ENCODE measurements at places on chromosomes 12 and 14.

DNA sequence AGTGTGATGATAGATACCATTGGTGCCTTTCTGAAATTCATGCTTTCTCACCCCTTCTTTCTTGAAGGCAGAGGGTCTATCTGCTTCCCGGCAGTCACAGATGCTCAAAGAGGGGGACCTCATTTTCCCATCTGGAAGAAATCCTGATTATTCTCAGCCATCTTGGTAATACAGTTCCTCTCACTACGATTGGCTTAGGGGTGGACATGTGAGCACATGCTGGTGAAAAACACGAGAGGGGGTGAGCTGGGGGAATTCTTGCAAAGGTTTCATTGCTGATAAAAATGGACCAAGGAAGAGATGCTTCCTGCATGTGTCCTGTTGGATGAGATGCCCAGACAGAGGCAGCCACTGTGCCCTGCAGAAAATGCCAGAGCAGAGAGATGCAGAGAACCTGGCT lies 13.8 kb upstream of the SCARB1 start:
- DNase-seq = no peak

DNA sequence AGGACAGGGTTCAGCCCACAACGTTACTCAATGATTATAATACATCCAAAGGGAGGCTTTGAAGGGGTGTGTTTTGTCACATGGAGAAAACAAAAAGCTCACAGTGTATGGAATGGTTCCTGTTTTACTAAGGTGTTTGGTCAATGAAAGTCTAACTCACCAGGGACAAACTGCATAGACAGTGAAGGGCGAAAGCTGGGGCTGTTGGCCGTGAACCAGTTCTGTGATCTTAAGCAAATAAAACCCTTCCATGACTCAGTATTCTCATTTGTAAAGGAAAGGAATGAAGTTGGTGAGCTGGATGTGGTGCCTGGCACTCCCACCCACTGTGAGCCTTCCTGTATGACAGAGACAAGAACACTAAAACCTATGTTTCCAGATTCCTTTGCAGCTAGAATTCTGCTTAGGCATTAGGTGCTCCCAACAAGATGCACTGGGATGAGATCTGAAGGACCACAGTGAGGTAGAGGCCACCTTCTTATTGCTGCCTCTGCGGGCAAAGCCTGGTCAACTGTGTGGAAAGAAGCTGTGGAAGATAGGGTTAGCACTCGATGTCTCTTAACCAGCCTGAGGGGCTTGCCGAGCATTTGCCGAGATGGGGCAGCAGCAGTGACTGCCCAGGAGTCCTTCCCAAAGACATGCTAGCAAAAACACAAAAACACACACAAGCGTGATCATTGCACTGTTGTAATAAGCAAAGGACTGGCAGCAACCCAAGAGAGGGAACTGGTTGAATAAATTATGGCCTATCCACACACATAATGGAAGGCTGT lies 48.5 kb downstream of the VCPKMT start:
- DNase-seq = peak; percentile 19

GRCh38 chr12:53425515-53426150 lies 2.0 kb downstream of the AMHR2 start:
- no peak for DNase-seq

DNA sequence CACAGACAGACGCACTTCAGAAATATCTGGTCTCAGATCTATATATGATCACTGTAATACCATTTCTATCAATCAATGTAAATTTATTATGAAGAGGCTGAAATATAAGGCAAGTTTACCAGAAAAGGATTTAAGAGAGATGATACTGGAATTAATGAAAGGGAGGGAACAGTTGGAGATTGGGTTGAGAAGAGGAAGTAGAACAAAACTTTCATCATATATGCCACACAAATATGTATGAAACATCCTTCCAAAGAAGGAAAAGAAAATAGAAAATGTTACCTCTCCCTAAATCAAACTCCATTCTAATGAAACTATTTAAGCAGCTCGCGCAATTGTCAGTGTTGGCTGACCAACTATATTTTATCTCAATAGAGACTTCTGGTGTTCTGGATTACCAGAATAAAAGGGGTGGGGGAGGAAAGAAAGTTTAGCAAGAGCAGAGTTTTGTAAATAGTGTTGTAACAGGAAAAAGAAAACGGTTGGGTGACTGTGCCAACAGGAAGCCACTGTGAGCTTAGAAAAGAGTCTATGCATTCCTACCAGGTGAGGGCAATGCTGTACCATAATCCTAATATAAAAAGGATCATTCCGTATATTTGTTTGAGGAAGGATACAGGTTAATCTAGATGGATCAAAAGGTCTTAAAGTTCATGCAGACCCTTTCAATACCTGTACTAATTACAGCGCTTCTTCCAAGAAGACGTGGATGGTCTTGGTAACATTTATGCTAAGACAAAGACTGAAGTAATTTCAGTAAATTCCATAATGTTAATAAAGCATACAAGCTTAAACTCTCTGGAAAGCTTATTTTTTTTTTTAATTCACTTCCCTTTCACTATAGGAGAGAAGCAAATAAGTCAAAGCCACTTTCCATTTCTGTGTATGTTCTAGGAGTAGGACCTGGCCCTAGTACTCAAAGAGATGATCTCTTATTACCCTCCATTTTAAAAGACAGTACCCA lies 14.5 kb upstream of the LLPH start:
- DNase-seq = peak; percentile 64

- DNase-seq = no peak
Observed at GRCh38 chr14:96103560-96104460, 64.6 kb downstream of the C14orf132 start.

GRCh38 chr14:101665478-101666078 lies 95.9 kb upstream of the PPP2R5C start:
- peak; percentile 40 for DNase-seq

DNA sequence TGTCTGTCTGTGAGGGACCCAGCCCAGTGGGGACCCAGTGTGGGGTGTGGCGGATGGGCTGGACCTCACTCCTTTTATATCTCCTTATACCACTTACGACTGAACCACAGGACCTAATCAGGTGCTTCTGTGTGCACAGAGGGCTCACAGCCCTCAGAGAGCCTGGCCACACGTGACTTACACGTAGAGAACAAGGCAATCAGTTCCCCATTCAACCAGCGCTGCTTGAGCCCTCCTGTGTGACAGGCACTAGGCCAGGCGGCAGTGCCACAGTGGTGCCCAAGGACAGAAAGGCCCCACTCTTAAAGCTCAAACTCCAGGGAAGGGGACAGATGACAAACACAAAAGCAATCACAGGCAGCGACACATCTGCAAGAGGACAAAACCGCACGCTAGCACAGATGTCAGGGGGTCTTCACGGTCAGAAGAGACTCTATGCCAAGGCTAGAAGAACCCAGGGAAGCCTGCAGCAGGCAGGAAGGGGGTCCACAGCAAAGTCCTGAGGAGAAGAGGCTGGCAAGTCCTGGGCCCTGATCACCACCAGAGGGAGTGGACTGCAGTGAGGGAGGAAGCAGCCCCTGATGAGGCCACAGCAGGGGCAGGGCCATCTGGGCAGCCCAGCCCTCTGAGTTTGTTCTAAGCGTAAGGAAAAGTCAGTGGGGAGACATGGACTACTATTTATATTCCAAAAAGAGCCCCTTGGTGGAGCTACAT lies 39.3 kb downstream of the SETD3 start:
- no peak for DNase-seq

DNA sequence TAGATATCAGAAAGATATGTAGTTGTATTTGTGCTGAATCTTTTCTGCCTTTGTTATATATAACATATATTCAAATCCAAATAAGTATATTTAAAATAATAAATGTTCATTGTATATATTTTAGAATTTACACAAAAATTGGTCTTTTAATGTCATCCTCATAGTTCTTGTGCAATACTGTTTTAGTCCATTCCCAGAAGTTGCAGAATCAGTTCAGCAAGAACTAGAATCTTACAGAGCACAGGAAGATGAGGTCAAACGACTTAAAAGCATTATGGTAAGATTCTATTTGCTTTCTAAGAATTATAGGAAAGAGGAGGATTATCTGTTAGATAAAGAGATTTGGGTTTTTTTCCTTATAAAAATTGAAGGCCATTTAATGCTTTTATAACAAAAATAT lies 51.0 kb downstream of the SCFD1 start:
- no peak for DNase-seq

DNA sequence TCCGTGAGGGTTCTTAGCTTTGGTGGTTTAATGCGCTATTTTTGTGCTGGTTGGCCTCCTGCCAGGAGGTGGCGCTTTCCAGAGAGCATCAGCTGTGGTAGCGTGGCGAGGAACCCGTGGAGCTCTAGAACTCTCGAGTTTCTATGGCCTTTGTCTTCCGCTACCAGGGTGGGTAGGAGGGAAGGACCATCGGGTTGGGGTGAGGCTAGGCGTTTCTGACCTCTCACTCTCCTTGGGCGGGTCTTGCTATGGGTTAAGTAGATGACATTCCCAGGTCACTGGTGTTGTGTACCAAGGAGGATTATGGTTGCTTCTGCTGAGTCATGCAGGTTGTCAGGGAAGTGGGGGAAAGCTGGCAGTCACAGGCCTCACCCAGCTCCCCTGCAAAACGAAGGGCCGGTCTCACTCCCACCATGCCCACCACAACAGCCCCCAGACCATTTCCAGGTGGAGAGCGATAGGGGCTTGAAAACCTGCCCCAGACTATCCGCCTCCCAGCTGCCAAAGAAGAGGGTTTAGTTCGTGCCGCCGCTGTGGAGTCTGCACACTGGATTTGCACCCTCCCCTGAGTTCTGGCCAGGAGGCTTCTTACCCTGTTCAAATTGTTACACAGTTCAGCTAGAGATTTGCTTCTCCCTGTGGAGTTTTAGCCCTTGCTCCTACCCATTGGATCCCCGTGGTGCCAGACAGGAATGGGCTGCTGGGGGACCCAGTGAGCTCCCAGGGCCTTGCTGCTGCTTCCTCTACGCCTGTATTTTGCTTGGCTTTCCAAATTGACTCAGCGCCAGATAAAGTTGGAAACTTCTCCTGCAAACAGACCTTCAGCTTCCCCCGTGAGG lies 21.9 kb downstream of the RNFT2 start:
- no peak for DNase-seq

- peak; percentile 53 for DNase-seq
Observed at GRCh38 chr12:31728289-31728916, 418 bp downstream of the AMN1 start.

GRCh38 chr12:49456131-49456679 lies 82.6 kb upstream of the KCNH3 start:
- no peak for DNase-seq

DNA sequence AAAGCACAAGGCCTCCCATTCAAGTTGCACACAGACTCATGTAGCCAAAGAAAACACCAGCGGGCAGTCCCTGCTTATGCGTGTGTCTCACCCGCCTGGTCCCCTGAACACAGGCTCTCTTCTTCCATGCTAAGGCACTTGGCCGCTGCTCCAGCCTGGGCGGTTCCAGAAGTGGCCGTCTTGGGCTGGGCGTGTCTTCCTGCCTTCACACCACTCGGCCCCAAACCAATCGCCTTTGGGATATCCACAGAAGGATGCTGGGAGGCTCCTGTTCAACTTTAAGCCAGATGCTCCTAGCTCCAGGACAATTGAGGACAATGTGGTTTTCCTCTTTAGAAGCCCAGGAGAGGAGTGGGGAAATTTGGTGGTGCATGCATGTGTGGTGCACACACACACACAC lies 2.2 kb downstream of the SCARB1 start:
- DNase-seq = no peak

- DNase-seq = no peak
Observed at GRCh38 chr12:121403721-121404120, 3.8 kb downstream of the RNF34 start.

DNA sequence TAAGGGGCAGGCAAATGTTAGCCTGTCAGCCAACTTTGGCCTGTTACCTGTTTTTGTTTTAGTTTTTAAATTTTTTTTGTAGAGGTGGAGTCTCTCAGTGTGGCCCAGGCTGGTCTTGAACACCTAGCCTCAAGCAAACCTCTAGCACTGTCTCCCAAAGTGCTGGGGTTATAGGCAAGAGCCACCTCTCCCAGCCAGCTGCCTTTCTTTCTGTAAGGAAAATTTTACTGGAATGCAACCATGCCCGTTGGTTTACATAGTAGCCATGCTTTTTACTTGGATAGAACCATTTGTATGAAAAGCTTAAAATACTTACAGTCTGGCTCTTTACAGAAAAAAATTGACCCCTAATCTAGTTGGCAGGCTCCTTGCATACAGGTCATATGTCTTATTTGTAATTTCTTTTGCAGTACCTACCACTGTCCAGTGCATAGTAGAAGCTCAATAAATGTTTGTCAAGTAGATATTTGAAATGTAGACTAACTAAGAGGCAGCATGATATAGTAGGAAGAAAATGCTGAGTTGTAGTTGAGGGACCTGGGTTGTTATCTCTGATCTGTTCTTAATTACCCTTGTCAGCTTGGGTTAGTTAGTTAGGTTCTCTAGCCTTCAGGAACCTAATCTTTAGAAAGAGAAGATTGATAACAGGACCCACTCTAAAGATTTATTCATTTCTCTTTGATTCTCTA lies 4.7 kb downstream of the MDM2 start:
- no peak for DNase-seq

- DNase-seq = no peak
Observed at GRCh38 chr12:53811606-53812005, 59.8 kb upstream of the CISTR start.

DNA sequence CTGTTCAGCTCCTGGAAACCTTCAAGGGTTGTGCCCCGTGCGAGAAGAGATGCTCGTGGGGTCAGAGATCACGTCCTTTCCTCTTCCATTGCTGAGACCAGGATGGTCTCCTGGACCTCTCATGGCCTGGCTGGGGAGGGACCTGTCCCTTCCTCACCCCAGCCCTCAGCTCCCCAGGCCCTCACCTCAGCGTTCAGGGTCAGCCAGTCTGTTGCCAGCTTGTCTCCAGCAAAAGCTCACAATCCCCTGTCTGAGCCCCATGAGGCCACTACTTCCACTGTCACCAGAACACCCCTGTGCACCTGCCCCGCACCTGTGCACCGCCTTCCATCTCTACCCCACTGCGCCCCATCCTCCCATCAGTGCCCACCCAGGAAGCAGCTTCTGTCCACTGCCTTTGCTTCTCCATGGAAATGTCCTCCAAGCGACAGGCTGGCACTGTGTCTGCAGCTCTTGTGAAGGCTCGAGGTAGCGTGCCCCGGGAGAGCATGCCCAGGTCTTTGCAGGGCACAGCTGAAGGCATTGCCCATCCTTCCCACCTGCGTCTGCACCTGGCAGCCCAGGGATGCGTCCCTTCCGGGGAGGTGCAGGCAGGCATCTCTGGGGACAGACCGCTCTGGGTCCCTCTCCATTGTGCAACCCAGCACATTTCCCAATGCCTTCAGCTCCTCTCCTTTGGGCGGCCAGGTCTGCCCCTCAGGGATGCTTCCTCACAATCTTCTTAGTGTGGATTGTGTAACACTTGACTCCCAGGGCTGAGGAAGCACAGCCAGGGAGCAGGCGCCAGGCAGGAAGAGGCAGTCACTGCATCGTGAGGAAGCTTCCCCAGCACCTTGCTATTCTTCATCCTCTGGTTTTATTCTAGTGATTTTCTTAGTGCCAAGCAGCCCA lies 179.6 kb downstream of the ADGRD1 start:
- DNase-seq = no peak

- no peak for DNase-seq
Observed at GRCh38 chr12:27981874-27982273, 9.3 kb upstream of the PTHLH start.

GRCh38 chr14:25570483-25570882 lies 520.5 kb upstream of the STXBP6 start:
- DNase-seq = no peak

- DNase-seq = no peak
Observed at GRCh38 chr12:77064896-77065360, 441 bp downstream of the E2F7 start.

Data from GM03348 (cell line).